Left cardiac atrium (tissue), 4 donors: ENCODE measurements at places on chromosomes 3 and 15. TPM values are rescaled to one million over a fixed set of nuclear protein-coding genes. Genes with fewer than 3 reads are reported as not detected.

- no peak for DNase-seq
Observed at GRCh38 chr15:80503319-80503952, 99.3 kb downstream of the ARNT2 start.

DNA sequence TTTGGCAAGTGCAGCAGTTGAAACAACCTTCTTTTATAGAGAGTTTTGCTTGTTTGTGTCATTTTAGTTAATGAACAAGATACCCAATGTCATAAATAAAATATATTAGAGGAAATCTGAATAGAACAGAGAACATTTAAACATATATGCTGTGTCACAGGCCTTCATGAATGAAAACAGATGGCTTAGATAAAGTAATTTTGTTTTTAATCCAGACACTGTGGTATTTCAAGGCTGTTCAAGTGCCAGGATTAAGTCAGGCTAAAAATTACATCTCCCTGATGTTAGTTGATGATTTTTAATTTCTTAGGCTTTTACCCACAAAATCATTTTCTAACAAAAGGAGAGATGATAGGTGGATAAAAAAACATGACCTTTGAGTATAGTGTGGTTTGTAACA is 4.9 kb upstream of the ACKR4 start:
- DNase-seq: no peak

DNA sequence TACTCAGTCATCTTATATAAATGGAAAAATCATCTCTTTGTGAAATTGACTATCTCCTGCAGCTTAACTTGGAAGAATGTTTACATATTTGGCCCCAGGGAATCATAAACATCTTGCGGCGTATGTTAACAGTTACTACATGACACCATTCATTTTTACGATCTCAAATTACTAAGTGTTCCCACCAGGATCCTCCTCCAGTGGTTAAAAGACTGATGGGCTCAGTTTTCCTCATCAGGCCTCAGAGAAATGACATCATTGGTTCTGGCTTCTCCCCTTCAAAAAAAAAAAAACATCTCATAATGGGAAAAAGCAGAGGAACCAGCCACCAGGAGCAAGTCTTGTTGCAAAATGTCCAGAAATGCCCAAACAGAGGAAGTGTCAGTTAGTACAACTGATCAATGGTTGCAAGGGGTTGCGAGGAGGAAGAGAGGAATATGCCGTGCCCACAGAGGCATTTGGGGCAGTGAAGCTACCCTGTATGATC is 70.5 kb upstream of the LIPC start:
- DNase-seq: no peak

- DNase-seq: no peak
Observed at GRCh38 chr3:149667576-149667975, 9.8 kb upstream of the WWTR1 start.

- DNase-seq: no peak
Observed at GRCh38 chr3:126295407-126295939, 61.7 kb downstream of the KLF15 start.

DNA sequence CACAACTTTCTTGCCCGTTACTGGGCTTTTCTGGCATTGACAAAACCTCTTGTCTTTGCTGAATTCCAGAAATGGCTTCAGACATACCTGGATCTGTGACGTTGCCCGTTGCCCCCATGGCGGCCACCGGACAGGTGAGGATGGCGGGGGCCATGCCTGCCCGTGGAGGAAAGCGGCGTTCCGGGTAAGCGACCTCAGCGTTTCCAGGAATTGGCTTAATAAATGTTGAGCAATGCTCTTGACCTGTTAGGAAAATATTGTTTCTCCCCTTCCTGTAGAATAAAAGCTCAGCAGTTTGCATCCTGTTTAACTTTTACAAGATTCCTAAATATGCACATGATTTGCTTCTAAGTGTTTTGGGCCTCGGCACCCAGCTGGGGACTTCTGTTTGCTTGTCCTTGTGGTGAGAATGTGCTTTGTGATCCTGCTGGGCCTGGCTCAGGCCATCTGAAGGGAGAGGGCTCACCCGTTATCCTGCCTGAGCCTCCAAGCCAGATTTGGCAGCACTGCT is 46.7 kb downstream of the ARNT2 start:
- DNase-seq: no peak

DNA sequence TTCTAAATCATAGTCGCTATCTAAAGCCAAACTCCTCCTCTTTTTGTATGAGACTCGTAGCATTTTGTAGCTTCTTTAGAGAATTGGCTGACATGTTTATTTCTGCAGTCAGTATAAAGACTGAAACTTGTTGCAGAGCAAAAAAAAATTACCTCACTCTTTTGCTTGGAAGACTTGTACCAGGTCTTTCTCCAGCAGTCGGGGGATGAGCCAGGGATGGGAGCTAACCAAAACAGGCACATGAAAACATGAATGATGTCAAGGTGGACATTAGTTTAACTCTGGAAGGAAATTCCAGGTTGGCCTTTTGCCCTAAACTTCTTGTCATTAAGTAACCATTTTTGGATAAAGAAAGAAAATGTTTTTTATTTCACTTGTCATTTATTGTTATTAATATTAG is 47.0 kb upstream of the SCAANT1 start:
- no peak for DNase-seq

Gene RHOV
- total RNA-seq: not detected

Gene PARP3
- total RNA-seq: 13.2 TPM

GRCh38 chr3:107690522-107691138 is 167.9 kb downstream of the BBX start:
- DNase-seq: no peak

DNA sequence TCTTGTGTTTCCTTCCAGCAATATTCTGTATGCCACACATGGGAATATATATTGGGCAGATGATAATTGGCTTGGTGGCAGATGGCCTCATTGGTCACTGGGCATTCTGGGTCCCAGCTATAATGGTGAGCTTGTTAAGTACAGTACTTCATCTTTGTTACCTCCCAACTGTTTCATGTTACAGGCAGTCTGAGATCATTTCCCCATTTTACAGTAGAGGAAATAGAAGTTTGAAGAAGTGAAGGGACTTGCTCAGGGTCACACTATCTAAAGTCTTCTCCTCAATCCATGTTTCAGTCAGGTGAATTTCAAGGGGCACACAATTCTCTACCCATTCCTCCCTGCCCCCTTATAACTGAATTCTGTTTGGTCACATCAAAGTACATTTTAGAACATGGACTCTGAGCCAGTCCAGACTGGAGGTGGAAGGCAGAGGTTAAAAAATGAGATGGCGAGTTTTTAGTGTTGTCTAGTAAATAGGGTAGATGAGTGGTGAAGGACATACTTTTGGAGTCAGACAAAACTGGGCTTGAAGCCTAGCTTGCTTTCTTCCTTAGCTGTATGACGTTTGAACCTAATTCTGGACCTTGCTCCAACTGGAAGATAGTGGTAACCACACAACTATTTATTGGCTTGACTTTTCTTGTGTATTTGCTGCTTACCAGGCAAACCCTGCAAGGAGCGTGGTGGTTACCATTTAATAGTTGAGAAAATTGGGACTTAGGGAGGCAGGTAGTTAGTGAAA is 2.5 kb downstream of the EEFSEC start:
- no peak for DNase-seq

DNA sequence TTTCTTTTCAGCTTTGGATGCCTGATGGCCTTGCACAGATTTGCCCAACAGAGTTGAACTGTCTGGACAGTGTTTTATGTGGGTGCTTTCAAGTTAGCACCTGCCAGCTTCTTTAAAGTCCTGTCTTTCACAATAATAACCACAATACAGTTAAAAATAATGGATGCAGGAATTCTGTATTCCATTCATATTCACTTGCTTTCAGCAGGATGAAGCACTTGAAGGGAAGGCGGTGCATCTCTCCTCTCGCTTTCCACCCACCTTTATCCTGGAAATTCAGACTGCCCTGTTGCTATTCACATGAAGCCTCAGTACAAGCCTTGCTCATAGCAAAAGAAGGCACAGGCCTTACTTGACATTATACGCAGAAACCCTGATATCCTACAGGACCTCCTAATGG is 26.5 kb upstream of the GYG1 start:
- DNase-seq: no peak
